ENCODE measurements at places on chromosomes 16 and 17.

DNA sequence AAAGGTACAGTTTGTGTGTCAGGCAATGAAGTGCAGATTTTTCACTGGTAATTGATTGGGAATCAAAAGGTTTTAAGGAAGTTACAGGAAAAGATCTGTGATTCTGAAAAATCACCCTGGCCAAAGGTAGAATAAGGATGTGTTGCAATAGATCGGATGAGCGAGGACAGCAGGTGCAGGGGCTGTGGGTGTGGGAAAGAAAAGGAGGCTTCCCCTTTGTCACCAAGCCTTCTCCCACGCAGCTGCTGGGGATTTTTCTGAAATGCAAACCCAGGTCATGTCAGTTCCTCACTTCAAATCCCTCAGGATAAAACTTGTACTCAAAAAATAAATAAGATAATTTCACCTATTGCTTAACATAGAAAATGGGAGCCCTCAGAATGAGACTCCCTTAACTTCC is 47.9 kb upstream of the ARHGAP17 start:
- DNase-seq = no peak

GRCh38 chr16:3819746-3820724 is 60.5 kb downstream of the CREBBP start:
- peak; percentile 57 for DNase-seq

- DNase-seq = no peak
Observed at GRCh38 chr17:8072341-8072728, 15.2 kb downstream of the ALOX12B start.

GRCh38 chr16:57887711-57888110 is 83.2 kb downstream of the CNGB1 start:
- no peak for DNase-seq

GRCh38 chr17:38915639-38915995 is 9.8 kb upstream of the LASP1NB start:
- no peak for DNase-seq

GRCh38 chr17:34011599-34011998 is 243.5 kb upstream of the CCL2 start:
- DNase-seq = no peak

GRCh38 chr17:7184091-7184488 is 4.9 kb upstream of the ASGR1 start:
- DNase-seq = peak; percentile 58

- DNase-seq = peak; percentile 47
Observed at GRCh38 chr17:48724251-48725003, 1.4 kb downstream of the PRAC2 start.

- DNase-seq = no peak
Observed at GRCh38 chr16:26598998-26599784, 467.5 kb upstream of the C16orf82 start.

DNA sequence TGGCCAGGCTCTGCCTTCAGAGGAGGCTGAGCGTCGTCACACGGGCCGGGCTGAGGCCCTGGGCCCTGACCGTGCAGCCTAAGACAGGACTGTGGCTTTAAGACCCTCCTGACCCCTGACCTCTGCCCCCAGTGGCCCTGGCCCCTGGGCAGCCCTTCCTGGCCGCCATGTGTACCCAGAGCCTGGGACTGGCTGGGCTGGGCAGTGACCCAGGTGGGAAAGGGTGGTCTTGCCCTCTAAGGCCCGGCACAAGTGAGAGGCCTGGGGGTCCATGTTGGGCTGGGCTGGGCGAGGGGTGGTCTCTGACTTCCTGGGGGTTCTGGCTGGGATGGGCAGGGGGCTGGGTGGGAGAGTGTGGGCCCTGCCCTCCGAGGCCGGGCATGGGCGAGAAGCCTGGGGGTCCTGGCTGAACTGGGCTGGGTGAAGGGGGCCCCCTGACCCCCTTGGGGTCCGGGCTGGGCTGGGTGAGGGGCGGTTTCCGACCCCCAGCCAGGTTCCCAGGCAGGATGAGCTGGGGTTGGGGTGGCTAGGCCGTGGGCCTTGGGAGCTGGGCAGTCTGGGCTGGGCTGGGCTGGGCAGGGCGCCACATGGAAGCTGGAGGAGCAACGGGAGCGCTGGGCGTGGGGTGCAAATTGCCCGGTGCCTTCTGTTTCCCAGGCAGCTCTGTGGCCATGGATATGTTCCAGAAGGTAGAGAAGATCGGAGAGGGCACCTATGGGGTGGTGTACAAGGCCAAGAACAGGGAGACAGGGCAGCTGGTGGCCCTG is at the start of gene CDK3:
Gene CDK3, plus strand, starts transcription at position 101 of the 767 bp plus-strand sequence. Its CDS starts 571 bp downstream, at position 672.
- no peak for DNase-seq

DNA sequence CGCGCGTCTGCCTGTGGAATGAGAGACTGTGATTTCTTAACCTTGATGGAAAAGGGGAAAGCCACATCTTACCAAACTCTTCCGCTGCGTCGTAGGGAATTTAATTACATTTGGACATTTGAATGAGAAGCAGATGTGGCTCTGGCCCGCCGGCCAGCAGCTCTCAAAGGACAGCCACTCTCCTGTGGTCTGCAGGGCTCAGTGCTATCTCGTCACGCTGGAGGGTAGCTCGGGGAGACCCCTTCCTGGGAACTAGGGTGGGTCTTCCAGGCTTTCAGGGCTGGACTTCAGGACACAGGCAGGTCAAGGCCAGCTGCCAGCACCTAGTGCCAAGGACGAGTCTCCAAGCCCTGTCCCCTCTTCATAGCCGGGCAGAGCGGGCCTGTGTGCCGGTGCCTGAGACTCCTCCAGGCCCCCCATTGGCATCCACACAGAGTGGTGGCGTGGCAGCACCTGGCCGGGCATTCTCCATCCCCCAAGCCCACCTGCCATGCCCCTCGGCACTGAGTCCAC is 15.9 kb upstream of the TBX2 start:
- no peak for DNase-seq

DNA sequence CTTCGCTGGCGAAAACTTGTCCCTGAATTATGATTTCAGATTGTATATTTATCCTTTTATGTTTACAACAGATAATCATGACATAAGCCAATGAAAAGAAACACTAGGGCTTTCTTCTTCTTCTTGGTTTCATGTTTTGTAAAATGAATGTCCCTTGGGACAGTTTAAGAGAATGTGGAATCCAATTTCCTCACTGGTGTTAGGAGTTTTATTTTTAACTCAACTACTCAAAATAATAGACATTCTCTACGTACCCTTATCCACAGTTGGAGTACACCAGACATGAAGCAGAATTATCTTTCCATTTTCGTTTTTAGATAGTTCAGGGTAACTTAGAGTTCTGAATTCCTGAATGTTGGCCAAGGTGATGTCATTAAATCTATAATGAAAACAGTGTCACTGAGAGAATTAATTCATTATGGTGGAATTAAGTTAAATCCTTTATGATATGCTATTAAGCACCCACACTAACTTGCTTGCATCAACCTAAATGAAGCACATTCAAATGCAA is 43.4 kb downstream of the IRX6 start:
- DNase-seq = no peak

DNA sequence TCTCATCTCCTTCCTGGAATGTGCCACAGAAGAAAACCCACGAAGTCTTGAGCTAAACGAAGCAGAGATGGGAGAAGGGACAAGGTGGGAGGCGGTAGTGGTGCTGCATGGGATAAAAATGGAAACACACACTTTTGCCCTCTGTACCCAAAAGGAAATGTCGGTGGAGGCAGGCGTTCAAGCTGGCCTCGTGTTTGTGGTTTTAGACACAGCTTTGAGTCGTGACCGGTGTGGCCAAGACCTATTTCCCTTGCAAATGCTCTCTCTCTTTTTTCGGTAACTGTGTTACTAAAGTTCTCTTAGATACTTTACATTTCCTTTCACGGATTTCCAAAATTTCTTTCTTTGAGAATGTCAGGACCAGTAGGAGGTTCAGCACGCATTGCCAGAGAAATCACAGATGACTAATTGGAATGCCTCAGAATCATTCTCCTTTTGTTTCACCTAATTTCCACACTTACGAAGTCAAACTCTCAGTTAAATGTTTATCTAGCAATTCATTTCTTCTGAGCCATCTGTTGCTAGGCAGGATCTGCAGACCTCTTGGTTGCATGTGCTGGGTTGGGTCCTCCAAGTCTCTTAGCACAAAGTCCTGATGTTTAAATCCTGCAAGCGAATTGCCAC is 412.3 kb downstream of the MAF start:
- no peak for DNase-seq

- no peak for DNase-seq
Observed at GRCh38 chr17:77869665-77870132, 88.8 kb upstream of the TNRC6C start.

GRCh38 chr17:74836191-74836590 is 23.5 kb downstream of the GRIN2C start:
- no peak for DNase-seq

DNA sequence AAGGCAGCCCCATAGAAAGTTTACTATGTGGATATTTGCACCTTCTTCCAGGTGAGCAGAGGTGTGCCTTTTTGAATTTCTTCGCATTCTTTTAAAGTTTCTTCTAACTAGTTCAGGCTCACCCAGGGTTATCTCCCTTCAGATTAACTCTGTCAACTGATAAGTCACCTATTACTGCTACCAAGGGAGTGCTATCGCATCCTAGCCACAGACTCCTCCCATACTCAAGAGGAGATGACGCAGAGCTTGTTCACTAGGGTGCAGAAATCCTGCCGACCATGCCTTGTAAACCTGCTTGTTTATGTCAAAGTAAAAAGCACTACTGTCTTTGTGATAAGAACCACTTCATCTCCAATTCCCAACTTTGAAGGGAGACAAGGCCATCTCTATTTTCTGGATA is 390.1 kb downstream of the RBFOX1 start:
- no peak for DNase-seq

DNA sequence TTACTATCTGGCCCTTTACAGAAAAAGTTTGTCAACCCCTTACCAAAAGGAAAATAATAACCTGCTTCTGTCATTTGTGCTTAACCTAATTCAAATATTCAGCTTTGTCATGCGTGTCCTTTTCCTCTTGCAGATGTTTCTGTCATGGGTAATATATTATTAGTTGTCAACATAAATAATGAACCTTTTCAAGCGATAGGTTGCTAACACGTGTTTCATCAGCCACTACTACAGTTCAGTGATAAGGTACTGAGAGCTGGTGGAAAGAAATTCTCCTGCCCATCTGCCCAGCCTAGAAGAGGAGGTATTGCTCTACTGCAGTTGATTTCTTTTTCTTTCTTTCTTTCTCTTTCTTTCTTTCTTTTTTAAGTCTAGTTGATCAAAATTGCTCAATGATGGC is 12.0 kb upstream of the SRSF1 start:
- DNase-seq = no peak

DNA sequence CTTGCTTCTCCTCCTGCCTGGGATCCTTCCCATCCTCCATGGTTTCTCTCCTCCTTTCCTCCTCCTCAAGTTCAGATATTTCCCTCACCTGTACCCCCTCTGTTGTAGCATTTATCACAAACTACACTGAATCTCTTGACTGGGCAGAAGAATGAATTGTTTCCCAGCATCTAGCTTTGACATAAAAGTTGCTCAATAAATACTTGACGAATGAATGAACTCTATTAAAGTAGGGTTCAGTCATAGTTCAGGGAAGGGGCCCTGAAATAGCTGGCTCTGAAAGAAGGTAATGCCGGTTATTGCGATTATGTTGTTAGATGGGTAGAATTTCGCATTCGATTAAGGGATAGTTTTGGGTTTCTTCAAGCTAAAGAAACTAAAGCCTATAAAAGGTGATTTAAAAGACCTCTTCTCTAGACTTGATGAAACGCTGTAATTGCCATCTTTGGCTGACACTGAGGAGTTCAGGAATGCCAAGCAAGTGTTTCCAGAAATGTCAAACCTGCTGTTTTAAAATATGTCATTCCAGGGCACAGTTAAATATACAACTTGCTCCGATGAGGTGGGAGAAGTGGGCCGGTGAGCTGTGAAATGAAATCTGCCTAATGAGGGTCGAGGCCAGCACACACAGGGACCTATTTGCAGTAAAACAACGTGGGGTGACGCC is 1.0 kb upstream of the CPD start:
- no peak for DNase-seq

GRCh38 chr16:29809850-29810698 is 1.9 kb upstream of the PRRT2 start:
- no peak for DNase-seq

DNA sequence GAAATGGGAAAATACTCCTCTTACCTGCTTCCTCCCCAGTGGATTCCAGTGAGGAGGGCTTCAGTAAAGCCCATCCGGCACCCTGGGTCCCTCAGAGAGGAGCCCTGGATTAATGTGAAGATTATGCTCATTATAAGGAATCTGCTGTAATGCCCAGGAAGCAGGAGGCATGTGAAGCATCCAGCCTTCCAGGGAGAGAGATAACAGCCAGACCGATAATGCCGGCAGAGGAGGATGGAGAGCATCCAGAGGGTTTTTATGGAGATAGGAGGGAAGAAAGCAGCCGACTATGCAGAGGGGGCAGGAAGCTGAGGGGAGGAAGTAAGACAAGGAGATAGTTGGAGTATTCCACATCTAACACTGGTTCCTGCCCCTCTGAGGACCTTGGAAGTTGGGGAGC is 53.7 kb upstream of the TMEM132E start:
- no peak for DNase-seq

GRCh38 chr17:77132411-77133086 is 8.2 kb upstream of the SEC14L1 start:
- no peak for DNase-seq

DNA sequence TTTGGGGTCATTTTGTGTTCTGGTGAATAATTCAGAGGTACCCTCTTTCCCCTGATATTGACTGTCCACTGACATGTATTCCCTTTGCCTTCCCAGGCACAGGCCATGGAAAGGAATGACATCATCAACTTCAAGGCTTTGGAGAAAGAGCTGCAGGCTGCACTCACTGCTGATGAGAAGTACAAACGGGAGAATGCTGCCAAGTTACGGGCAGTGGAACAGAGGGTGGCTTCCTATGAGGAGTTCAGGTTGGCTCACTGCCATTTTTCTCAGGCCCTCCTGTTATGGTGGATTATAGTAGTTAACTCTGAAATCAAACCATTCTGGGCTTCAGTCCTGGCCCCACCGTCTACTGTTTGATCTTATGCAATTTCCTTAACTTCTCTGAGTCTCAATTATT is 1.6 kb upstream of the EFTUD2 start:
- DNase-seq = peak; percentile 59

- DNase-seq = no peak
Observed at GRCh38 chr17:4297351-4297750, 33.6 kb upstream of the ANKFY1 start.

- DNase-seq = no peak
Observed at GRCh38 chr17:58741121-58741625, 14.5 kb upstream of the PPM1E start.

GRCh38 chr16:20948444-20948843 is 47.9 kb downstream of the LYRM1 start:
- no peak for DNase-seq

DNA sequence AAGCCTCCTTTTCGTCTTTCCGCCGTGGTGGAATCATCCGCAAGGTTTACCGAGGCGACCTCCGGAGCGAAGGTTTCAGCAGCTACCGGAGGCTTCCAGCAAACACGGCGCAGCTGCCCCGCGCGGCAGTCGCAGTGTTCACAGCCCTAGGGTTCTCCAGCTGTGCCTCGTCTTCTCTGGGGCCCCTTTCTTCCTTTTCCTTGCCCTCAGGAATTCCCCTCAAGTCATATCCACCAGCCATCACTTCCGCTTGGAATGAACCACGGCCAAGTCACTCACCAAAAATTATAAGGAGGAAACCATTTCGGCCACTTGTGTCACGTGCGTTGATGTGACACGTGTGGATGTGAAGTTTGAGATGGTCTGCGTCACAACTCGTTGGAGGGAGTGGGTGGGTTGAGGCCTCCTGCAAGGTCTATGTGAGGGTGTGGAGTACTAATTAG is 636 bp upstream of the ERN1 start:
- no peak for DNase-seq
